Uterine smooth muscle cell (primary cell): ENCODE measurements at places on chromosomes 16 and 17. TPM values are rescaled to one million over a fixed set of nuclear protein-coding genes. Genes with fewer than 3 reads are reported as not detected.

RCVRN gene
- total RNA-seq, result not detected in 2 replicates

SYNGR3 gene
- 1.4 and 6.1 TPM in 2 replicates for total RNA-seq

FCSK gene
- 11.6 and 14.7 TPM in 2 replicates for total RNA-seq

ZNF286A gene
- total RNA-seq, result 35.9 and 48.5 TPM in 2 replicates

OTOP2 gene
- total RNA-seq, result not detected in 2 replicates

P2RX1 gene
- total RNA-seq, result under 0.01 and 0.25 TPM in 2 replicates

DRC3 gene
- total RNA-seq, result 0.55 and 1.1 TPM in 2 replicates

WNT3 gene
- total RNA-seq, result 0.62 and 1.00 TPM in 2 replicates

MYH13 gene
- not detected in 2 replicates for total RNA-seq

FBXW10 gene
- under 0.01 and 0.12 TPM in 2 replicates for total RNA-seq

HSPB9 gene
- total RNA-seq, result not detected in 2 replicates

AKTIP gene
- 25.7 and 36.4 TPM in 2 replicates for total RNA-seq

KLHL10 gene
- 0.12 TPM in 1 of 2 replicates, not detected in the other for total RNA-seq

MAP2K4 gene
- 29.6 and 33.1 TPM in 2 replicates for total RNA-seq

PARD6A gene
- total RNA-seq, result 2.2 and 4.0 TPM in 2 replicates

FAM234A gene
- 53.0 and 73.0 TPM in 2 replicates for total RNA-seq

COPRS gene
- total RNA-seq, result 102 and 141 TPM in 2 replicates

TEKT5 gene
- total RNA-seq, result not detected in 2 replicates

CD300E gene
- total RNA-seq, result not detected in 2 replicates

CEP295NL gene
- total RNA-seq, result 4.6 and 5.6 TPM in 2 replicates

GLIS2 gene
- 2.2 and 3.6 TPM in 2 replicates for total RNA-seq

DLG4 gene
- 15.9 and 19.2 TPM in 2 replicates for total RNA-seq

OR4D1 gene
- not detected in 2 replicates for total RNA-seq

TBC1D16 gene
- 23.8 and 47.5 TPM in 2 replicates for total RNA-seq

TUBB3 gene
- total RNA-seq, result 443 and 596 TPM in 2 replicates

NPIPA8 gene
- not detected in 2 replicates for total RNA-seq

TMEM94 gene
- total RNA-seq, result 36.4 and 38.3 TPM in 2 replicates

TAF1C gene
- 14.1 and 20.7 TPM in 2 replicates for total RNA-seq
